ENCODE measurements at places on chromosomes 1 and 21. TPM values are rescaled to one million over a fixed set of nuclear protein-coding genes. Genes with fewer than 3 reads are reported as not detected.

- peak overlapping the region; percentile 95 for H3K27ac ChIP-seq
- peak overlapping the region; percentile 56 for H3K4me3 ChIP-seq
- peaks cover 6% of the 10 kb centered on the region for H3K36me3 ChIP-seq
Observed at GRCh38 chr1:167447521-167448136, 70.7 kb downstream of the CD247 start.

DNA sequence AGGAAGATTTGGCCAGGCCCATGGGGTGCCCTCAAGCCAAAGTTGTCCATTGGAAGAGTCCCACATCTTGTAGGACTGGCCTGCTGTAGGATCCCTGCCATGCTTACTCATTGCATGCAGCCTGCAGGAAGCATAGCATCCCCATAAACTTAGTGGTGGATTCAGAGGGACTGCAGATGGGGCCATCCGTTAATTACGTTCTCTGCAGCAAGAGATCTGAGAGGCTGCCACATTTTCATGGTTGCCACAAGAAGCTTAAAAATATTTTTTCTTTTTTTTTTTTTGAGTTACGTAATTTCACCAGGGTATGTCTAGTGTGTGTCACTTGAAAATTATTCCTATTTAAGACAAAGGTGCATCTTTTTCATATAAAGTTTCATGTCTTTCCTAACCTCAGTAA, 329.7 kb upstream of the USP24 start:
- DNase-seq = no peak
- no peak overlapping the region for H3K27ac ChIP-seq
- peaks cover 5% of the 10 kb centered on the region for H3K27me3 ChIP-seq
- no peaks in the 10 kb centered on the region for H3K4me1 ChIP-seq
- no peaks in the 10 kb centered on the region for H3K36me3 ChIP-seq

DNA sequence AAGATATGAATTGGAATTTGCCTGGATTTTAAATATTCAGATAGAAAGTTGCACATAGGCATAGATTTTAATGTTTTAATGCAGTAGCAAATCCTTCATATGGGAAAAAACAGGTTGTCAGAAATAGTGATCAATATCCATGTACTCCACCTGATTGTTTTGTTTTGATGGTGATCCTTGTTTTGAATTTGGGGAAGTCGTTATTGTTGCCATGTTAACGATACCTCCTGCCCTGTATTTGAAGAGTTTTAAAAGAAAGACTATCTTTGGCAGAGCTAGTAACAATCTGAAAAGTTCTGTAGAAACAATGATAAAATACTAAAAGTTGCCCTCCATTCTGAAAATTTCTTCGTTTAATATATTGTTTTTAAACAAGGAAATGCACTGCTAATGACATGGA, 1.1 kb downstream of the CEP350 start:
- peak overlapping the region; percentile 65 for H3K27ac ChIP-seq
- H3K27me3 ChIP-seq = no peaks in the 10 kb centered on the region
- no peak for DNase-seq
- no peaks in the 10 kb centered on the region for H3K36me3 ChIP-seq
- H3K4me3 ChIP-seq = peak overlapping the region; percentile 80
- H3K4me1 ChIP-seq = peaks cover 45% of the 10 kb centered on the region

DNA sequence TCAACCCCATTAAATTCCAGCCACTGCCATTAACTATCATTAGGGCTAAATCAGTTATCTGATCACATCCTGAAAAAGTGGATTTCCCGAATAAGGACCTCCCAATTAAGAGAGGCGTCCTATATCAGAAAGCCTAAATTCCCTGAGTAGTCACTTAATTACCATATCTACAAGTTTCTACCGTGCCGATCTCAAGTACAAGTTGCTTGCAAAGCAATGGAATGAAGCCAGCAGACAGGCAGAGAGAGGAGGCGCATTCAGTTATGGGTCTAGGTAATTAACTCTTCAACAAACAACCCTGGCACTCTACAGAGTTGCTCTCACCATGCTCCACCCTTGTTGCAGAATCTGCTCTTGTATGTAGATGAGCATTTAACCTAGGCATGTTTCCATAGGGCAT, 494.6 kb upstream of the RUNX1 start:
- no peak overlapping the region for H3K27ac ChIP-seq
- no peaks in the 10 kb centered on the region for H3K4me1 ChIP-seq
- H3K36me3 ChIP-seq = no peaks in the 10 kb centered on the region
- H3K4me3 ChIP-seq = no peak overlapping the region

- H3K4me1 ChIP-seq = peaks cover 35% of the 10 kb centered on the region
- no peak for DNase-seq
- H3K4me3 ChIP-seq = no peak overlapping the region
- H3K36me3 ChIP-seq = no peaks in the 10 kb centered on the region
- no peak overlapping the region for H3K27ac ChIP-seq
- peaks cover 80% of the 10 kb centered on the region for H3K27me3 ChIP-seq
Observed at GRCh38 chr1:180234369-180235076, 4.5 kb downstream of the LHX4 start.

- H3K27me3 ChIP-seq = peaks cover 28% of the 10 kb centered on the region
- no peak overlapping the region for H3K27ac ChIP-seq
- H3K36me3 ChIP-seq = no peaks in the 10 kb centered on the region
- peaks cover 10% of the 10 kb centered on the region for H3K4me1 ChIP-seq
- no peak for DNase-seq
Observed at GRCh38 chr1:208242941-208243526, 1.1 kb downstream of the PLXNA2 start.

- peak overlapping the region; percentile 77 for H3K27ac ChIP-seq
- H3K4me1 ChIP-seq = peaks cover 35% of the 10 kb centered on the region
- H3K4me3 ChIP-seq = peak overlapping the region; percentile 86
- no peak for DNase-seq
- H3K27me3 ChIP-seq = no peaks in the 10 kb centered on the region
Observed at GRCh38 chr1:214281720-214282629, 1.0 kb downstream of the SMYD2 start.

Gene LRRC71
- not detected for total RNA-seq

DNA sequence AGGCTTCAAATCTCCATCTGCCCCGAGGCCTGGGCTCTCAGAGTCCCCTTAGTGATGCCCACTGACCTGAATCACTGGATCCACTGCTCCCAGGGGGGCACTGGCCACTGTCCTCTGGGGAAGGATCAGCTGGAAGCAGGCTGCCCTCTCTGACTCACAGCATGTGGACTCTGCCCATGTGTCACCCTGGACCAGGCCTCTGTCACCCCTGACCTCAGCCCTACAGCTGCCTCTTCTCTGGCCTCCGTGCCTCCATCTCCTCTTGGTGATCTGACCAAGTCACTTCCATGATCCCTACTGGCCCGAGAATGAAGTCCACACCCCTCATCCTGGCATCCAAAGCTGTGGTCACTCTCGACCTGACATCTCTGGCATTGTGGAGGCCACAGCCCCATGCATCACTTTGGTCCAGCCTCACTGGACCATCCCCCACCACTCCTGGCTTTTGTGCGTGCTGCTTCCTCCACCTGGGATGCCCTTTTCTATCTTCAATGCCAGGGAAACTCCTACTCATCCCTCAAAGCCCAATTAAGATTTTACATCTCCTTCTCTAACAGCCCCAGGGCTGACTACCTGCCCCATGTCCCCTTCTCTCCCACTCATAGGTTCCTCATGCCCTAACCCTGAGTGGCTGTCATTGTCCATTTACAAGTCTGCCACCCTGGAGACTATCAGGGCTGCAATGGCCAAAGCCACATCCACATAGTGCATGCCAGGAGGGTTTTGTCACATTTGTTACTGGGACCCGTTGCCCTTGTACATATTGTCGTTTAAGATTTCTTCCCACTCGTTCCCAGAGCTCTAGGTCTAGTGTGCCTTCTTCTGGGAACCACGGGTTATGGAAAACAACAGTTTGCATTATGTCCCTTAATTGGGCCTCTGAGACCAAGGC, 685.0 kb downstream of the MATN1 start:
- H3K27ac ChIP-seq = no peak overlapping the region
- H3K4me3 ChIP-seq = no peak overlapping the region
- DNase-seq = no peak
- no peaks in the 10 kb centered on the region for H3K4me1 ChIP-seq
- peaks cover 12% of the 10 kb centered on the region for H3K27me3 ChIP-seq

DNA sequence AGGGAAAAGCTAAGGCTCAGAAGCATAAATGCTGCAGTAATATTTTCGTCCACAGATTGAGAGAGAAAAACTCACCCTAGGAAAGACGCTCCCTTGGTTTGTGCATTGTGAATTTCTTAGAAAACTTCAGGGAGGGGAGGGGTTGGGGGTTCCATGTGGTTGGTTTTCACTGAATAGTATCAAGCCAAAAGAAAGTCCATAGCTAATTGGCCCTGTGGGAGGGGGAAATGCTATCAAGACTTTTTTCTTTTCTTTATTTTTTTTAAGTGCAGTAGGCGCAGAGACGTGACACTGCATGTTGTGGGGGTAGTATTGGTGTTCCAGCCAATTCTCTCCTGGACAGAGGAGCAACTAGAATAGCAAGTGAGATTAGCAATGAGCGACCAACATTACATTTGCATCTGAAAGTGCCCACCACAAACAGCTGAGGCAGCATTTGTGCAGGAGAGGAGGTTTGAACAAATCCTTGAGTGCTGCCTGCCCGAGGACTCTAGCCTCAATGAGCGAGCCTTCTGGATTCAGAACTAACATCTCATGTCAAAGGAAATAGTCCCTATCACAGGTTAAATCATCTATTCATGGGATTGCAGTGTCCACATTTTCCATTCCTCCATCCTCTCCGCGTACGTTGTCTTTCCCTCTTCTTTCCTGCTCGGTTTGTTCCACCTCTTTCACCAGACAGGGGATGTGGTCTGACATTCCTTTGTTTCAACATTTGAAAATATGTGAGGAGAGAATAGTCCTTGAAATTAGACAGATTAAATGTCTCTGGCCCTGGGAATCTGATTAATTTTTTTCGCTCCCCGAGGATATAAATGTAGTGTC, 118.0 kb upstream of the MARK1 start:
- no peak for DNase-seq
- no peaks in the 10 kb centered on the region for H3K36me3 ChIP-seq
- H3K4me3 ChIP-seq = no peak overlapping the region

- H3K27me3 ChIP-seq = no peaks in the 10 kb centered on the region
- peaks cover 6% of the 10 kb centered on the region for H3K4me1 ChIP-seq
- H3K27ac ChIP-seq = no peak overlapping the region
- no peak overlapping the region for H3K4me3 ChIP-seq
- no peaks in the 10 kb centered on the region for H3K36me3 ChIP-seq
Observed at GRCh38 chr1:16082283-16083038, 9.0 kb upstream of the FAM131C start.

GRCh38 chr1:189150624-189151023, 1327.0 kb downstream of the BRINP3 start:
- H3K36me3 ChIP-seq = no peaks in the 10 kb centered on the region
- H3K27ac ChIP-seq = no peak overlapping the region
- H3K4me1 ChIP-seq = no peaks in the 10 kb centered on the region
- no peak overlapping the region for H3K4me3 ChIP-seq

Gene CEP350
- total RNA-seq = 31.7 TPM

Gene LCE2C
- total RNA-seq = not detected

Data from activated CD4-positive, alpha-beta memory T cell treated with anti-CD3 and anti-CD28 coated beads for 36 hours (primary cell).